ENCODE measurements at places on chromosomes 1 and 21.

DNA sequence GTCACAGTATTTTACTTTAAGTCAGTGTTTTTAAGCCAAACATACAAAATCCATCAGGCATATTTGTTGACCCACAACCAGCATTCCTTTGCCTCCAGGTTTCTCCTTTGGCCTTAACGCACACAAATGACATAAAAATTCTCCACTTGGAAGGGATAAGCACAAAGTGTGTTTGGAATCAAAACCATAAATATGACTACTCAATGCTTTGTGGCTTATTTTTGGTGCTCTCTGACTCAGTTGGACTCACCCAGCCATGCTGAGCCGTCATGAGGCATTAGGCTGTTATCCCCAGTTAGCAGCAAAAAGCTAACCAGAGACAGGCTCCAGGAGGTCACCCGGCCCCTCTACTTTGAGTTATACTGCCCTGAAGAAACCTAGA lies 948 bp downstream of the PRUNE1 start:
- no peak for DNase-seq

GRCh38 chr1:222167111-222167510 lies 380.8 kb downstream of the HHIPL2 start:
- DNase-seq: peak; percentile 52

DNA sequence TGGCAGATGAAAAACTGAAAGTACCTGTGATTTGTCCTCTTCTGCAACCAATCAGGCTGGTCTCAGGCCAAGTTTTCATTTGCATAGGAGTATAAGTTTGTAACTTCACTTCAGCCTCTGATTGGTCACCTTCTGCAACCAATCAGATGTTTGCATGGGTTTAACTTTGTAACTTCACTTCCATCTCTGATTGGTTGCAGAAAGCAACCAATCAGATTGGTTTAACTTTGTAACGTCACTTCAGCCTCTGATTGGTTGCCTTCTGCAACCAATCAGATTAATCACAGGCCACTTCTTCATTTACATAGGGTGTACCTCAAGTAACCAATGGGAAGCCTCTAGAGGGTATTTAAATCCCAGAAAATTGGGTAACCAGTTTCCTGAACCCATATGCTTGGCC lies 18.9 kb upstream of the TUT4 start:
- peak; percentile 17 for DNase-seq

DNA sequence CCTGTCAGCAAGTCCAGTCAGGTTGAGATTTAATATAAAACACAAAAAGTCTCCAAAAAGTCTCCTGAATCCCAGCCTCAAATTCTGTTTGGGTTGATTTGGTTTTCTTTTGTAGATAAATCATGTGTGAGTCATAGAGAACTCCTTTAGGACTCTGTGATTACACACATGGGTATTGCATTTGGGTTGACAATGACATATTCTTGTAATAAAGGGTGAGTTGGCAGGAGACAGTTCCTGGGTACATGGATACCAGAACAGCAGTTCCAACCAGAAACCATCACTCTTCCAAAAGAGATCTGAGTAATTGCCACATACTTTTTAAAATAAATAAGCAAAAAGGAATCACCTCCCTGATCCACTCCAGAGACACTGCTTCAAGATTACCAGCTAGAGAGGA lies 8.9 kb downstream of the CR2 start:
- DNase-seq: peak; percentile 23

DNA sequence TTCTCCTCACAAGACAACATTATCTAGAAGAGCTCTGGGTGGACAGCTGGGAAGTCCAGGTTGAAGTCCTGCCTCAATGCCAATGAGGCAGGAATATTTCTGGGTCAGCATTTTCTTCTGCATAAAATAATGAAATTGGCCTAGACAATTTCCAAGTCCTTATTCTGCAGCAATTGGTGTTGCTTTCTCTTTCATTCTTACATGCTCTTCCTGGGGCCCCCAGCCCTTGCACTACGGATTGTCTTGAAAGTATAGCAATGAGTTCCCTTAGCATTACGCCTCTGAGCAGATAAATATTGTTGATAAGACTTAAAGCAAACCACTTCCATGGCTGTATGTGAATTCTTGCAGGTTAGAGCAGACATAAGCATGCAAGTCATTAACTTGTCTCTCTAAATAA lies 188.5 kb downstream of the TGFBR3 start:
- DNase-seq: peak; percentile 19

GRCh38 chr1:3611170-3612019 lies at the start of gene MEGF6:
Gene MEGF6 (minus strand): TSS chr1:3611508. CDS start chr1:3611268, 240 bp downstream.
- DNase-seq: peak; percentile 69

GRCh38 chr1:35939484-35939883 lies 8.6 kb downstream of the AGO3 start:
- no peak for DNase-seq

DNA sequence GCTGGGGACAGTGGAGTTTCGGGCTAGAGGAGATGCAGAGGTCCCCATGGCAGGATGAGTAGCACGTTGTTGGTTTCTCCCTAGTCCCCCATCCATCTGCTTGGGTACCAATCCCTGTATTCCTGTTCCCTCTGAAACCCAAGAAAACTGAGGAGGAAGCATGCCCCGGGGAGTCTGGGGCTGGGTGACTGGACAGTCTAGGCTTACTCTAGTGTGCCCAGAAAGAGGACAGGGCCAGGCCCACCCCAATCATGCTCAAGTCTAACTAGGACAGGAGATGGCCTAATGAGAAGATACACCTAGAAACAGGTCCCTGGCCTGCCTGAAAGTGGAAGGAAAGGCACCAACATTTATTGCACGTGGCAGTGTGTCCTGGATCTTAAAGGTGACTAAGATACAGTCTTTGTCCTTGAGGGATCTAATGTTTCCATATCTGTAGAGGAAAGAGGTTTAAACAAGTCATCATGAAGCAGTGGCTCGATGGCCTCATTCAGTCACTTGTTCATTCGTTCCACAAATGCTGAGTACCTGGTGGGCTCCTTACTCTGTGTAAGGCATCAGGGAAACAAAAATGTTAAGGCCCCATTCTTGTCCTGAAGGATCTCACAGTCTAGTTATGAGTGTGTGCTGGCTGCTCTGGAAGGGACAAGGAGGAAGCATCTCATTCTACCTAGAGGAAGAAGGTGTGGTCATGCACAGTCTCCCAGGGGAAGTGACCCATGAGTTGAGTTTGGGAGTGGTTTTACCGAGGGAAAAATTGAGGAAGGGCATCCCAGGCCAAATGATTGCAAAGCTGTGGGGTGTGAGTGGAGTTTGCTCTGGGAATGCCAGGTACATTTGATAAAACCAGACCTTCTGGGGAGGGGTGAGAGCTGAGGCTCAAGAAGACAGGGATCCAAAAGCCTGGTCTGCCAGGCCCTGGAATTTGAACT lies 10.0 kb downstream of the CDK18 start:
- no peak for DNase-seq

GRCh38 chr1:214856843-214857242 lies 225.7 kb upstream of the KCNK2 start:
- no peak for DNase-seq

DNA sequence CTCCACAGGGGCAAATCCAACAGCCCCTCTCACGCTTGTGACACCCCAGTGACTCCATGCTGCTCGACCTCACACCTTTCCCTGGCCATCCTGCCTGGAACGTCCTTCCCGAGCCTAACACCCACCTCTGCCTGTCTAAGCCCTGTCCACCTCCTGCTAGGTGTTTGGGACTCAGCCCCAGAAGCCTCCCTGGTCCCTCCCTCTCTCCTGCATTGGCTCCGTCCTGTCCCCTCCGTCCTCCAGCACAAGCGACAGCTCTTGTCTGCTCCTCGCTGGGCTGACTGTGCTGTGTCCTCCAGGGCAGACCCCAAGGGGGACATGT lies 102.0 kb upstream of the IFFO2 start:
- DNase-seq: no peak

GRCh38 chr1:228927946-228928898 lies 192.9 kb downstream of the RHOU start:
- DNase-seq: no peak
